ENCODE measurements at places on chromosomes 3 and 15.

DNA sequence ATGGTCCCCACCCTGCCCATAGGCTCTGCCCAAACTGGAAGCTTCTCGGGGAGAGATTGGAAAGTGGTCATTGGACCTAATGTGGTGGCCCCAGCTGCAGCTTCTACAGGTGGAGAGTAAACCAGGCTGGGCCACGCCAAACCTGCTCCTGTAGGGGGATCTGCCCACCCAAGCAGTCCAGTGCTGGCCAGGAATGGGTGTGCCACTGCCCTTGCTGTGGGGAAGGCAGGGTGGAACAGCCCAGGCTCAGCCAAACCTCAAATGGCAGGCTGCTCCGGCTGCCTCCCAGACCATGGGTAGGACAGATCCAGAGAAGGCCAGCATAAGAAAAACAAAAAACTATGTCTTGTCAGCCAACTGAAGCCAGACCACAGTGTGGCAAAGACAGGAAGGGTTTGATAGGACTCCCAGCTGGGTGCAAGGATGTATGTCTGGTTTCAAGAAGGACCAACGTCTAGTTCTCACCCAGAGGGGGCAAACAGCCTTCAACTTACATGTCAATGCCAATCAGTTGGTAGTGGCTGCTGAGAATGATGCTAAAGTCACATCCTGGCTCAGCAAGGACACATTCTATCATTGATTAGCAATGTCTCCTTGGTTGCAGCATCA is 267.3 kb downstream of the UACA start:
- no peak for DNase-seq

GRCh38 chr15:34147371-34148140 is 45.7 kb downstream of the PGBD4 start:
- DNase-seq, result no peak

DNA sequence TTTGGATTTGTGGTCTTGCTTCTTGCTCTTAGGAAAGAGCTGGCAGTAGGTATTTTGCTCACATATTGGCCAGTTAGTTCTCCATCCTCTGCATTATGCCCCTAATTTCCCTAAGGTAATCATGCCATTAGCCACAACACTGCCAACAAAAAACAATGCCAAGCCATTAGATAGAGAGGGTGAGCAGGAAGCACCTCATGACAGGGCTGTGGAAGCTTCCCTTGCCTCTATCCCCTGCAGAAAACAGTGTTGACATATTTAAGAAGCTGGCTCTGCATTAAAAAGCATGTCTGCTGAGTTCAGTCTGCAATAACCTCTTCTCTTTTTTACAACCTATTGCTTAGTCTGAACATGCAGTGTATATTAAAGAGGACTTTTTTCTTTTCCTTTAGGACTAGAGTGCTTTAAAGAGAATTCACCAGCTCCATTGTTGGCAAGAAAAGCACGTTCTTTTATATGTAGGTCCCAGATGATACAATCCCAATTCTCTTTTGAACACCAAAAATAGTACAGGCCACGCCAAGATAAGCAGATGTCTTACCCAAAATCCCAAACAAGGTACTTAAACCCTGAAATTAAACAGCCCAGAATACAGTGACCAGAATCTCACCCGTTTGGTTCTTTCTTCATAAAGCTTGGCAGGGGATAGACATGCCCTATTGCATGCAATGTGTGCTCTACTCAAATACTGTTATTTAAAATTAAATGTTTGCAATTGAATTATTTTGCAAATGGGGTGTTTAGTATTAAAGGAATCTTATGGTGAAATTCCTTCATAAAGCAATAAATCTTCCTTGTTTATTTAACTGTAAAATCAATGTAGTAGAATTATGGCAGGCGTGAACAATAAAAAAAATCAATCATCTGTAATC is 93.7 kb upstream of the UBE3A start:
- no peak for DNase-seq

DNA sequence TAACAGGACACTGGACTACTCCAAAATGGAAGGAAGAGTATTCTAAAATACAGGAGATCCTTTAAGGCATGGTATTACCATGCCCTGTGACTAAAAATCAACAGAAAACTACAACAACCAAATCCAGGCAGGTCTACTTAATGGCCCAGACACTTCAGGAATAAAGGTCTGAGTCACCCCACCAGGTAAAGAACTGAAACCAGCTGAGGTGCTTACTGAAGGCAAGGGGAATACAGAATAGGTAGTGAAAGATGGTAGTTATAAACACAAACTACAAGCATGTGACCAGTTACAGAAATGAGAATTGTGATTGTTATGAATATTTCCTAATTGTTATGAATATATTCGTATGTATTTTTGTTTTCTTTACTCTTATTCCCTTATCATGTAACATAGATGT is 13.4 kb downstream of the IFT57 start:
- no peak for DNase-seq

- no peak for DNase-seq
These were observed 100.0 kb downstream of the ARPP21 start for GRCh38 chr3:35739181-35739809.

DNA sequence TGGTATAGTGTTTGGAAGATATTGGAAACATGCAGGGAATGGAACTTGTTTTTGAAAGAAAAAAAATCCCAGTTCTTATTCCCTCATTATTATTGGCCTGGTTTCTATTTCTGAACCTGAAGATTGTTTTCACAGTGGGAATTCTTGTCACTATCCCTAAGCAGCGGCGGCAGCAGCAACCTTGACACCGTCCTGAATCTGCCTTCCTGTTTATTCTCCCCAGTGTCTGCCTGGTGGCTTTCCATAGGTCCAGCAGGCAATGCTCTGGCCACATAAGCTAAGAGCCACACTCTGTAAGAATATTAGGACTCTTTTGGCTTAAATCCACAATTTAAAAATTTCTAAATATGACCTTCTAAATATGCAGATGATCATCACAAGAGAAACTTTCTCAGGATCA is 178.0 kb downstream of the PLCL2 start:
- no peak for DNase-seq

DNA sequence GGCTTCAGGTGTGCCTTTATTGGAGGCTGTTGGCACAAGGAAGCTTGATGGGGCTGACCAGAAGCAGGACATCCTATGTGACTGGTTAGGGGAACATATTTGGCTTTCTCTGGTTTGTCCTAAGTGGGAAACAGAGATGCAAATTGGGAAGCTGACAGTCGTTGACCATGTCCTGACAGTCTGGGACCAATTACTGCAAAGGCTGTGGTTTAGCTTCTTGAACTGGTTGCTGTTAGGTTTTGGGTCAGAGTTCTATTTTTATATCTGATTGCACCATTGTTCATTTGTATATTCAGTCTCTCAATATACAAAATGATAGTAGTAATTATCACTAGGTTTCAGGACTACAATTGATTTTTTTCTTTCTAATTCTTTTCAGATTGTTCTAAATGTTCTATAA is 36.8 kb downstream of the SNTN start:
- no peak for DNase-seq

DNA sequence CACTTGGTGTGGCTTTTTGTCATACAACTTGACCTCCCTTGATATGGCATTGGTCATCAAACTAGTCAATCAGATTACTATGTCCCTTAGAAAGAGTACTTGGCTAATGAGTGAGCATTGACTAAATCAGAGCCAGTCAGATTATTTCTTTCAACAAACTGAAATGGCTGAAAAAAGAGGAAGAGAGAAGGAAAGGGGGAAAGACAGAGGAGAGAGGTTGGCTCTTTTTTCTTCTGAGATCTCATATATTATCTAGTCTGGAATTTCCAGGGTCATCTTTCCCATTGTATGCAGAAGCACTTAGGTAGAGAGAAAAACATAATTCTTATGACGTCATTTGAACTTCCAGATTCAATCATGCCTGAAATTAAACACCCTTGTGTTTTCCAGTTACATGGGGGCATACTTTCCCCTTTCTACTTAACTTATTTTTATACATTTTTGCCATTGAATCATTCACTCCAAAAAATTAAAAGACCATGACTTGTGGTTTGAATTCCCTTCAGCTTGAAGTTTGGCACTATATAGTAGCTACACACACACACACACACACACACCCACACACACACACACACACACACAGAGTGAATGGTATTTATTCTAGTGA is 387.8 kb downstream of the LSAMP start:
- DNase-seq, result no peak

- no peak for DNase-seq
These were observed 18.3 kb upstream of the TMEM158 start for GRCh38 chr3:45244356-45244755.

- DNase-seq, result no peak
These were observed 851.0 kb downstream of the DIPK2A start for GRCh38 chr3:144822671-144823070.

DNA sequence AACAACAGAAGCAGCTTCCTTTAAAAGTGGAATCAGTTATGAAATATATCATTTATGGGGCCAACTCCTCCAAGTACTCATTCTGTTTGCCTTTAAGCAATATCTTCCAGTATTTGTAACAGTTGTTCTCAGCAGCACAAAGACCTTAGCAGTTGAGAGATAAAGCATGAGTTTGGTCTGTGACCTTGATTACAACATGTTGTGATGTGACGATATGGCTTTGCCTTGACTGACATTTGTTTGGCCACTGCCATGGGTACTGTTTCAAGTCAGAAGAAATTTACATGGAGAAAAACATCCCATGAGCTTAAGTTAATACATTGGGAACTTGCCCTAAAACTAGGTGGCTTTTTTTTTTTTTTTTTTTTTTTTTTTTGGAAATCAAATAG is 175.1 kb upstream of the KBTBD8 start:
- DNase-seq, result no peak

DNA sequence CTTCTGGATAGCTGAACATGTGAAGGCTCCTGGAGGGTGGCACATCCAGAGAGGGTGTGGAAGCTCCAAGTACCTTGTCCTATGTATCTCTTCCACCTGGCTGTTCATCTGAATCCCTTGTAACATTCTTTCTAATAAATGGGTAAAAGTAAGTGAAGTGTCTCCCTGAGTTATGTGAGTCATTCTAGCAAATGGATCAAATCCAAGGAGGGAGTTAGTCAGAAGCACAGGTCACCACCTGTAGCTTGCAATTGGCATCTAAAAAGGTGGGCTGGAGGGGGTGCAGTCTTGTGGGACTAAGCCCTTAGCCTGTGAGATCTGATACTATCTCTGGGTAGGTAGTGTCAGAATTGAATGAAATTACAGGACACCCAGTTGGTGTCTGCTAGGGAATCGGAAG is 71.0 kb downstream of the WWTR1 start:
- DNase-seq, result no peak

GRCh38 chr15:34701536-34701935 is 53.3 kb downstream of the GJD2 start:
- no peak for DNase-seq

Data from SK-N-MC (cell line).